ENCODE measurements at places on chromosomes 7 and 10. TPM values are rescaled to one million over a fixed set of nuclear protein-coding genes. Genes with fewer than 3 reads are reported as not detected.

- no peaks in the 10 kb centered on the region for H3K4me1 ChIP-seq
- no peak overlapping the region for H3K4me3 ChIP-seq
- H3K27ac ChIP-seq, result no peak overlapping the region
Observed at GRCh38 chr7:16040346-16040745, 353.9 kb upstream of the MEOX2 start.

GRCh38 chr7:134946260-134946659, 40.0 kb upstream of the AGBL3 start:
- H3K27ac ChIP-seq, result no peak overlapping the region
- H3K4me3 ChIP-seq, result no peak overlapping the region
- no peaks in the 10 kb centered on the region for H3K36me3 ChIP-seq
- no peaks in the 10 kb centered on the region for H3K4me1 ChIP-seq
- peaks cover 2% of the 10 kb centered on the region for H3K27me3 ChIP-seq

DNA sequence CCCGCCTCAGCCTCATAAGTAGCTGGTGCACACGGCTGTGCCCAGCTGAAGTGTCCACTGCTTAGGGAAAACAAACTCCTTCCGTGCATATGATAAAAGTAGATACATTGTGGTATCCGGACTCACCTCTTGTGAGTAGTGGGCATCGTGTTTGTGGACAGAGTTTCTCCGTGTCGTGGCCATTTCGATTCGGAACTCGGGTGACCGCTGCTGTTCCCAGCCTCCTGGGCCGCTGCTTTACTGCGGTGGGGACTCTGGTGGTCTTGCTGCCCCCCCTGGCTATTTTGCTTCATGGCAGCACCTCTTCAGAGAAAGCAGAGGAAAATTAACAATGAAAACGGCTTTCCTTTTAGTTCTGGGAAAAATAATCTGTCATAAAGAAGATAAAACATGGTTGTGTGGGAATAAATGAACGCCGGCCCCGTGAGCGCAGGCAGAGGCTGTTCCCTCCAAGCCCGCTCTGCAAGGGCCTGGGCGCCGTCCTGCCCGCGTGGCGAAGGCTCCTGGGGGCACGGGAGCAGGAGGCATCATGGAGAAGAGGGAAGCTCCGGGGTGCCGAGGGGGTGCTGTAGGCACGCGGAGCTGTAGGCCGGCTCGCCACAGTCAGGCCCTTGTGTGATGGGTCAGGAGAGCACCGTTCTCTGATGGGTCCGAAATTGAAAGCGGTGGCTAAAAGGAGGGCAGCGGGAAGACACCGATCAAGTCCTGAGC, 107.4 kb downstream of the ACTR3B start:
- no peak overlapping the region for H3K4me3 ChIP-seq
- no peaks in the 10 kb centered on the region for H3K36me3 ChIP-seq
- no peaks in the 10 kb centered on the region for H3K27me3 ChIP-seq

- H3K27ac ChIP-seq, result peak overlapping the region; percentile 32
- H3K4me1 ChIP-seq, result peaks cover 15% of the 10 kb centered on the region
- peaks cover 14% of the 10 kb centered on the region for H3K27me3 ChIP-seq
Observed at GRCh38 chr7:16758631-16759611, 5.4 kb downstream of the TSPAN13 start.

GRCh38 chr7:80941208-80941758, 22.4 kb upstream of the SEMA3C start:
- H3K27ac ChIP-seq, result no peak overlapping the region
- DNase-seq, result no peak
- H3K27me3 ChIP-seq, result no peaks in the 10 kb centered on the region
- no peak overlapping the region for H3K4me3 ChIP-seq

DNA sequence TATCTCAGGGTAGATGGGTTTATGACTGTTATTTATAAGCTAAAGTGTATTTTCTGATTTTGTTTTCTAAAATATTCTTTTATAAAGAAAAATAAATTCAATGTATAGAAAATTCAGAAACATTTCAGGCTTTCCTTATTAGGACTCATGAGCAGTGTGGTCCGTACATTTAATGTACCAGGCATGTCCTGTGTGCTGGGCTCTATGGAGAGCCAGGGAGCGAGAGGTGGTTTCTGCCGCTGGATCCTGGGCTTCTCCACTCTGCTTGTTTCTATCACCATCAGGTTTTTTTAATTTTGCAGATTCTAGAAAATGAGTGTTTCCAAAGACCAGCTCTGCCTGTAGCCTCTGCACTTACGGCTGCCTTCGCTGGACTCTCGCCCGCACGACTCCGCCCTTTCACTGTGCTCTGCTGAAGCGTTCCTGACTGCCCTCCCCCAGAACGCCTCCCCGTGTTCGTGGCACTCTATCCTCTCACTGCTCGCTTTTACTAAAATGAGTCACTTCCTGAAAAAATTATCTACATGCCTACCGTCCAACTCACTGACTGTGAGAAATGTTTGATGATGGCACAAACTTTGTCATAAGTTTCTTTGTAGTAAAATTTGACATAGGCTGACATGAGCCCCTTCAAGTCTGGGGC, 188.5 kb downstream of the ZMYND11 start:
- no peaks in the 10 kb centered on the region for H3K27me3 ChIP-seq
- DNase-seq, result peak; percentile 69
- H3K36me3 ChIP-seq, result no peaks in the 10 kb centered on the region
- no peak overlapping the region for H3K27ac ChIP-seq
- H3K4me3 ChIP-seq, result no peak overlapping the region

GRCh38 chr10:133309100-133309719, 496 bp downstream of the ZNF511 start:
- H3K4me3 ChIP-seq, result peak overlapping the region; percentile 89
- H3K4me1 ChIP-seq, result peaks cover 35% of the 10 kb centered on the region
- H3K27ac ChIP-seq, result peak overlapping the region; percentile 86
- DNase-seq, result peak; percentile 94
- no peaks in the 10 kb centered on the region for H3K27me3 ChIP-seq
- peaks cover 32% of the 10 kb centered on the region for H3K36me3 ChIP-seq

DNA sequence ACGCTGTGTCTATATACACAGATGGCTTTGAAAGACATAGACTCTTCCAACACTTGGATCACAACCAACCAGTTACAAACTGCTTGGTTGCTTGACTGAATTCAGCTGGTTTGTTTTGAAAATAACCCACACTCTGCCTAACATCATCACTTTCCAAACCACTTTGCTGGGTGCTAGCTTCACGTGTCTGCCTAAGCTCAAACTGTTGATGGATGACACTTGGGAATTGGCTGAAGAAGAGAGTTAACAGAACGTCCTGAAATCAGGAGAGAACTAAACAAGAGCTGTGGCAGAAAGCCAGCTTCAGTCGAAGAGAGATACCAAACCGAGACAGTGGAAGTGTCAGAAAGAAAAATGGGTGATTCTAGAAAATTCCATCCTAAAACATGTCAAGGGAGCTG, 420.8 kb upstream of the AUTS2 start:
- H3K4me3 ChIP-seq, result no peak overlapping the region
- no peak overlapping the region for H3K27ac ChIP-seq
- no peak for DNase-seq
- H3K27me3 ChIP-seq, result no peaks in the 10 kb centered on the region
- no peaks in the 10 kb centered on the region for H3K4me1 ChIP-seq

GRCh38 chr10:74957285-74957961, 131.0 kb downstream of the KAT6B start:
- no peaks in the 10 kb centered on the region for H3K27me3 ChIP-seq
- H3K36me3 ChIP-seq, result peaks cover 2% of the 10 kb centered on the region
- H3K4me3 ChIP-seq, result no peak overlapping the region
- no peak overlapping the region for H3K27ac ChIP-seq

- no peaks in the 10 kb centered on the region for H3K27me3 ChIP-seq
- no peak overlapping the region for H3K4me3 ChIP-seq
Observed at GRCh38 chr10:117796130-117796745, 250.5 kb downstream of the RAB11FIP2 start.

DNA sequence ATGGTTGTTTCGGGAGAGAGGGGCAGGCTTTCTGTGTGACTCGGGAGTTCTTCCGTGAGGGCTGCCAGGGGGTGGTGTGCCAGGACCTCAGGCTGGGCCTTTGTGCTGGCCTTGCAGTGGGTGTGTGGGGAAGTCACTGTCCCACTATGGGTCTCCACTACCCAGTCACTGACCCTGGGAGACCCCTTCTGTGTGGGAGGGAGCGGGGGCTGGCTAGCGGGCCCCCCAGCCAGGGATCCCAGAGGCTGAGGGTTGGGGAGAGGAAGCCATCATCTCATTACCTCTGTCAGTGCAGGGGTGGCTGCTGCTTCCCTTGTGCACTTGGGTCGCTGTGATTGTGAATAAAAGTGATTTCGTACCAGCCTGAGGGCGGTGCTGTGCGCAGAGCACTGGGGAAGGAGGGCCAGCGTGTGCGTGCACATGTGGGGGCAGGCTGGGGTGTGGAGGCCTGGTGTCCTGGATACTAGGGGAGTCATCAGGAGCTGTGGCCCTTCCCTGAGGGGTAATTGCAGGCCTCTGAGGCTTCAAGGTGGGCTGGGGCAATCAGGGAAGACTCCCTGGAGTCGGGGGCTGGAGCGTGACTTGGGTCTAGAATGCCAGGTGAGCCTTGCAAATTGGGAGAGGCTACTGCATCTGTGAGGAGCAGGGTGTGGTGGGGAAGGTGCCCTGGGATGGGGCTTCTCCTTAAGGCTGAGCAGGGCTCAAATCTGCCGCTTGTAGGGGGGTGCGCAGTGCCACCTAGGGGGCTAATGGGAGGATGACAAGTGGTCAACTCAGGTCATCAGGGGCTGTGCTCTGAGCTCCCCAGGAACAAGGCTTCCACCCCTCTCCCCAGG, 98.9 kb downstream of the NEURL1 start:
- H3K36me3 ChIP-seq, result no peaks in the 10 kb centered on the region
- no peaks in the 10 kb centered on the region for H3K4me1 ChIP-seq
- H3K4me3 ChIP-seq, result no peak overlapping the region
- no peak overlapping the region for H3K27ac ChIP-seq

DNA sequence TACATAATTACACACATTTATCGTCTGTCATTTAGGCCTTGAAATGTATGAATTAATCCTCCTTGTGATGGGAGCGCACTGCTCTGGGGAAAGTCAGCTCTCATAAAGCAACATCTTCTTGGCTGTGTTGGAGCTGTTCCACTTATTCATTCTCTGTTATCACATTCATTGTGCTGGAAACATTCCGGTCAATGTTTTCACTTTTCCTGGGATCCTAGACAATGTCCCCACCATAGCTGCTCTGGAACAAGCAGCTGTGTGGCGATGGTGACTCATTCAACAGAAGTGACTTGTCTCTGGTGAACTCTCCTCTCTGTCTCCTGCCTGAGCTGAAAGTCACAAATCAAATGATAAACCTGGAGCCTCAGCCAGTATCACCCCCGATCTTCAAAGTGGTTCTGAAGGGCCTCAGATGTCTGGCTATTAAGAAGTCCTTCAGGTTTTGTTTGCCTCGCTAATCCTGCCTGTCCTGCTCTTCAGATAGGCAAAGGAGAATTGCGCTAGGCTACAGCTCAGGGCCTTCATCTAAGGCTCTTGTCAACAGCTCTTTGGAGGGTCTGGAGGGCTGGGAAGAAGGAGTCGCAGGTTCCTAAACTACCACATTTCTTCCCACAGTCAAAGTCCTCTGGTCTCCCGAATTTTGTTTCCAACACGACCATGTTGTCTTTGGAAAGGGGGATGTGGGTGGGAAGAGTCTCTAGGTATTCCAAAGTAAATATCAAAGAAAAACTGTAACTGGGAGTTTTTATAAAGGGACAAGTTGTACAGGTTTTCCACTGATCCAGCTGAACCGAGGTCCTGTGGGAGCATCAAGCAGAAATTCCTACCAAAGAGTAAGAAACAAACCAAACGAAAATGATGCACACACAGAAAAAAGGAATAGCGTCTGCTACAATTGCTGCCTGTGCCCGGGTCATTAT, 29.3 kb downstream of the KLF6 start:
- no peak overlapping the region for H3K4me3 ChIP-seq
- DNase-seq, result no peak
- peaks cover 37% of the 10 kb centered on the region for H3K4me1 ChIP-seq

- DNase-seq, result no peak
- peaks cover 21% of the 10 kb centered on the region for H3K4me1 ChIP-seq
- H3K4me3 ChIP-seq, result no peak overlapping the region
- H3K27ac ChIP-seq, result no peak overlapping the region
- peaks cover 27% of the 10 kb centered on the region for H3K36me3 ChIP-seq
- no peaks in the 10 kb centered on the region for H3K27me3 ChIP-seq
Observed at GRCh38 chr10:133403784-133404183, 9.8 kb downstream of the MTG1 start.

- no peaks in the 10 kb centered on the region for H3K27me3 ChIP-seq
- peaks cover 9% of the 10 kb centered on the region for H3K4me1 ChIP-seq
- H3K27ac ChIP-seq, result no peak overlapping the region
- DNase-seq, result no peak
- H3K36me3 ChIP-seq, result peaks cover 12% of the 10 kb centered on the region
- no peak overlapping the region for H3K4me3 ChIP-seq
Observed at GRCh38 chr10:102167861-102168260, 15.7 kb downstream of the NOLC1 start.

GRCh38 chr10:66192162-66192831, 733.5 kb upstream of the LRRTM3 start:
- no peak for DNase-seq
- no peak overlapping the region for H3K27ac ChIP-seq
- no peaks in the 10 kb centered on the region for H3K4me1 ChIP-seq
- no peak overlapping the region for H3K4me3 ChIP-seq
- no peaks in the 10 kb centered on the region for H3K27me3 ChIP-seq
- H3K36me3 ChIP-seq, result no peaks in the 10 kb centered on the region

- DNase-seq, result no peak
- H3K4me3 ChIP-seq, result no peak overlapping the region
- H3K27ac ChIP-seq, result no peak overlapping the region
- H3K4me1 ChIP-seq, result no peaks in the 10 kb centered on the region
Observed at GRCh38 chr7:22645418-22646181, 81.4 kb upstream of the IL6 start.

DNA sequence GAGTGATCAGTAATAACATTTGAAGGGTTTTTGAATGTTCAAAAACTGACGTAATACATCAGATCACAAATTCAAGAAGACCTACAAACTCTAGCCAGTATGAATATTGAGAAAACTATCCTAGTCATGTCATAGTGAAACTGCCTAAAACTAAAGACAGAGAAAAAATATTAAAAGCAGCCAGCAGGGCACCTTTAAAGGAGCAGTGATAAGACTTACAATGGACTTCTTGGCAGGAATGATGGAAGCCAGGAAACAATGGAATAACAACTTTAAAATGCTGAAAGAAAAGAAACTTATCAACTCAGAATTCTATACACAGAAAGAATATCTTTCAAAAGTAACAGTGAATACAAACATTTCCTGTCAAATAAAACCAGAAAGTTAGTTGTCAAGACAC, 78.3 kb upstream of the CTBP2 start:
- no peak overlapping the region for H3K27ac ChIP-seq
- H3K4me3 ChIP-seq, result no peak overlapping the region
- H3K4me1 ChIP-seq, result no peaks in the 10 kb centered on the region

The SFXN4 gene
- 8.1 TPM for total RNA-seq

The SPDYE9 gene
- not detected for total RNA-seq

The KCND2 gene
- total RNA-seq, result not detected

The NPC1L1 gene
- 0.10 TPM for total RNA-seq

The POU6F2 gene
- 0.28 TPM for total RNA-seq

The ANKMY2 gene
- 21.4 TPM for total RNA-seq

The SUGCT gene
- total RNA-seq, result 0.40 TPM

The EGFR gene
- not detected for total RNA-seq

The RHOBTB1 gene
- 1.9 TPM for total RNA-seq

The TAS2R4 gene
- 0.59 TPM for total RNA-seq

The TMEM196 gene
- not detected for total RNA-seq

The FBXL13 gene
- 0.89 TPM for total RNA-seq
